ENCODE measurements at places on chromosomes 6 and 20. TPM values are rescaled to one million over a fixed set of nuclear protein-coding genes. Genes with fewer than 3 reads are reported as not detected.
A peak's percentile ranks its signal among the peaks of the same experiment; 100 is the strongest.

DNA sequence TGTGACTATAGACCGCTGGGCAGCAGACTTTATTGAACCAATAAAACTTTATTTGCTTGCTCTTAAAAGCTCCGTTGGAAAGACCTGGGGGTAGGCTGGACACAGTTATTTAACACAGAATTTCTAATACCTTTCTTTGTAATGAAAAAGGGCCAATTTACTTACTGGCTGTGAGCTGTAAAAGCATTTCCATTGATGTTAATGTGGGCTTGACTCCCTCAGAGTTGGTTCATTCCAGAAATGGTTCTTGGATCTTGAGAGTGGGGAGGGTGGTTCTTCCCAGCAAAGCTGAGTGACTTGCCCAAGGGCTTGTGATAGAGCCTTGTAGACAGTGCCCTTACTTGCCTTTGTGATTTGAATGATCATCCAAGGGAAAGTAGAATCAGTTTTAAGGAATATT, 100.6 kb downstream of the SOX4 start:
- no peak for DNase-seq

DNA sequence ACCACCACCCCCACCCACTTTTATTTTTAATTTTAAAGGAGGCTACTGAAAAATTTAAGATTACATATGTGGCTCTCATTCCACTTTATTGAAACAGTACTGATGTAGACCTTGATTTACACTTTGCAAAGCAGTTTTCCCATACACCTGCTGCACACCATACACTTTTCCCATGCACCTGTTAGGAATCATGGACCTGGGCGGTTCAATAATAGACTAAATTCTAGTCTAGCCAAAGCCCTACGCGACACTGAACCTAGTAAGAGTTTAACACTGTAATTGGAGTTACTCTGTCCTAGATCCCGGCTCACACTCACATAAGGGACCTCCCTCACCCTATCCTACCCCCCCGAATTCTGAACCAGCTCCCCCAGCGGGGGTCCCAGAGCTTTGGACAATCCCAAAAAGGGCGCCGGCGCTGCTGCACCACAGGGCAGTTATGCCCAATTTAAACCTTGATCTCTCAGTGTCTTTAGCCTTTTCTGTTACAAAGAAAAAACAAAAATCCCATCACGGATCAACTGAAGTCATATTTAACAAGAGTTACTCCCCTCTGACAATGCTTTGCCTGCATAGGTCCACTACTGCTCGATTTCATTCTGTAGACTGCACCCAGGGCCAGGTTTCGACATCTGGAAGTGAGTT, 2.4 kb upstream of the GCLC start:
- DNase-seq: no peak

DNA sequence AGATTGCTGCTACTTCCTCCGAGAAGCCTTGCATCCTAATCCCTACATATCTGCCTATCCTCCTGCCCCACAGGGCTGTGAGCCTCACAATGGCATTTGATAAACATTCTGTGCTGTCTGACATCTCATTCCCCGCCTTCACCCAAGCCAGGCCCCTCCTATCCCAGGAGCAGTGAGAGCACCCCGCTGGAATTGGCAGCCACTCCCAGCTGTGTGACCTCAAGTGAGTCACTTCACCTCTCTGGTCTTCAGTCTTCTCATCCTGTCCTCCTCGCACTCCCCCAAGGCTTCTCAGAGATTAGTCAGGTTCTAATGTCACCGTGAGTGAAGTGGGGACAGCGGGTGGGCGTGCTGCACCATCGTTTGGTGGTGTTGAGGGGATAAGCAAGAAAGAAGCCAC, 81.7 kb downstream of the CDH22 start:
- no peak for DNase-seq

GRCh38 chr6:15560713-15561112, 102.1 kb downstream of the DTNBP1 start:
- DNase-seq: no peak

DNA sequence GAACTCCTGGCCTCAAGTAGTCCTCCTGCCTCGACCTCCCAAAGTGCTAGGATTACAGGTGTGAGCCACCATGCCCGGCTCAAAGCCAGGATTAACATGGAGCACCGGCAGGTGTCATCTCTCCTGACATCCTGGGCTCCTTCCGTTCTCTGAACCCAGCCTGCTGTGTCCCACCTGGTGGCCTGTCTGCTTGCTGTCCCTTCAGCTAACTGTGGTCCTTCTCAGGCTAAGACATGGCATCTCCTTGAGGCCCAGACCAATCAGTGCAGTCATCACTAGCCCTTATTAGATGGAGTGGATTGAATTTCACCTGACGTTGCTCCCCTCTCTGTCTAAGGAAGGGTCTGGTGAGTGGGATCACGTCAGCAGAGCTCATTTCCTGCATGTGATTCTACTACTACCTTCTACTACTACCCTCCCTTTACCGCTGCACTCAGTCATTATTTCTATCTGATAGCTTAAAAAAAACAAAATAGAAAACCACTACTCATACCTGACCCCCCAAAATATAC, 28.0 kb upstream of the SYNJ2 start:
- no peak for DNase-seq

DNA sequence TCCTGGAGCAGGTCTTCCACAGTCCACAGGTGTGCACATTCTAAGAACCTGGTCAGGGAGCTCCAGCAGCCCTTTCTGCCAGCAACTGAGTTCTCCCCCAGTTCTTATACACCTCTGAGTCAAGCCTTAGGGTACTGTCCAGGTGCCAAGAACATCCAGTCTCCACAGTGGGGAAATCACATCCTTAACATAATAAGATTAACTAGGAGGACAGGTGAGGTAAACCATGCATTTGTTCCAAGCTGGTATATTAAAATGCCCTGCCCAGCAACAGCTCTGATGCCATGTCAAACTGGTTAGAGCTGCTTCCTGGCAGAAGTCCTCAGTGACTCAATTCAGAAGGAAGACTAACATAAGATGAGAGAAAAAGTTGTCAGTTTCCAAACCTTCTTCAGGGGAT, 303.9 kb upstream of the SGK1 start:
- DNase-seq: no peak

DNA sequence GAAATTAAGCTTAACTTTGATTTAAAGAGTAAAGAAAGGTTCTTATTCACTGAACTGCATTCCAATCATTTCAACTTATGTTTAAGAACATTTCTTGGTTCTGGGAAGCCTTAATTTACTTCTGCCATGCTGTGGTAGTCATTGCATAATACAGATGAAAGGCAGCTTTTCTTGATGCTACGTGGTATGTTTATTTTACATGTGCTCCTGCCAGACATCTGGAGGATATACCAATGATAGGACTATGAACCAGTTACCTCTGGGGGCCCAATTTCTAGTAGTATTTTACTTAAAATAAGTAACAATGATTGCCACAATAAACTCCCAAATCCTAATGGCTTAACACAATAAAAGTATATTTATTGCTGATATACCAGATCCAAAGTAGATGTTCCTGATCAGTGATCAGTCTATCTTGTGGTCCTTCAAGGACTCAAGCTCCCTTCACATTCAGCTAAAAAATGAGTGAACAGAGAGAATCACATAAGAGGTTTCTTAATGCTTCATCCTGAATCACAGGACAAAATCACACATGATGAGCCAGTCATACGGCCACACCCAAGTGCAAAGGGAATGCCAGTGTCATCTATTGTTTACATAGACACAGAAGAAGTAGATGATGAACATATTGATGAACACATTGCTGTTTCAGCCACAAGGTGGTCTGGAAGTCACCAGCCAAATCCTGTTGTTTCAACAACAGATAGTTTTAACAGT, 56.5 kb upstream of the CCN2 start:
- no peak for DNase-seq

- DNase-seq: no peak
Measured at GRCh38 chr6:150286912-150287311, 81.9 kb upstream of the IYD start.

DNA sequence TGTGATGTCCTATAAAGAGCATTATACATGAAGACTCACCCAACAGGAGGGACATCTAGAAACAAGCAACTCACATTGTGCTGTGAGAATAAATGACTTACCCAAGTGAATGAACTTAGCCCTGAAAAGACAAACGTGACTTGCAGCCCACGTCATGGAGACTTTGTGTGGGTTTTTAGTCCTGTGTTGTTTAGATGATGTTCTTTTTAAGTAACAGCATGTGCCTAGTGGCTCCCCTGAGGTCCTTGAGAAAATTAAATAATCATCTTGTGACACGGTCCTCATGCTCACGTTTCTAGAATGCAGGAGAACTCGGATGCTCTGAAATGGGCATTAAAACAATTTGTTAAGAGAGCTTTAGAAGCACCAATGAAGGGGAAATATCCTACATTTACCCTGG, 165.1 kb downstream of the SASH1 start:
- DNase-seq: no peak

DNA sequence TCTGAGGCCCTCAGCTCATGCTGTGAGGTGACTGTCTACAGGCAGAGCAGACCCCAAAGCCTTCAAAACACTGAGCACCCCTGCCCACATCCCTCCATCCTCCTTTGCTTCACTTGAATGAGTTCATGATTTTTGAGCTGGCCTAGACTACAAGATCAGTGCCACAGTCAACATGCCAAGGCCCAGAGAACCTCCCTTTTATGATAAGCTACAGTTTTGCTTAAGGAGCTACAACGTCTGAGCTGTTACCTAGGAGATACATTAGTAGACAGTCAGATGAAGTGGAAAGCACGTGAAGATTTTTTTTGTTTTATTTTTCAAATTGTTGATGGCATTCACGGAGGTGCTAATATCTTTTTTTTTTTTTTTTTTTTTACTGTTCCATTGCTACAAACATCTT, 139.0 kb downstream of the SOBP start:
- DNase-seq: no peak

DNA sequence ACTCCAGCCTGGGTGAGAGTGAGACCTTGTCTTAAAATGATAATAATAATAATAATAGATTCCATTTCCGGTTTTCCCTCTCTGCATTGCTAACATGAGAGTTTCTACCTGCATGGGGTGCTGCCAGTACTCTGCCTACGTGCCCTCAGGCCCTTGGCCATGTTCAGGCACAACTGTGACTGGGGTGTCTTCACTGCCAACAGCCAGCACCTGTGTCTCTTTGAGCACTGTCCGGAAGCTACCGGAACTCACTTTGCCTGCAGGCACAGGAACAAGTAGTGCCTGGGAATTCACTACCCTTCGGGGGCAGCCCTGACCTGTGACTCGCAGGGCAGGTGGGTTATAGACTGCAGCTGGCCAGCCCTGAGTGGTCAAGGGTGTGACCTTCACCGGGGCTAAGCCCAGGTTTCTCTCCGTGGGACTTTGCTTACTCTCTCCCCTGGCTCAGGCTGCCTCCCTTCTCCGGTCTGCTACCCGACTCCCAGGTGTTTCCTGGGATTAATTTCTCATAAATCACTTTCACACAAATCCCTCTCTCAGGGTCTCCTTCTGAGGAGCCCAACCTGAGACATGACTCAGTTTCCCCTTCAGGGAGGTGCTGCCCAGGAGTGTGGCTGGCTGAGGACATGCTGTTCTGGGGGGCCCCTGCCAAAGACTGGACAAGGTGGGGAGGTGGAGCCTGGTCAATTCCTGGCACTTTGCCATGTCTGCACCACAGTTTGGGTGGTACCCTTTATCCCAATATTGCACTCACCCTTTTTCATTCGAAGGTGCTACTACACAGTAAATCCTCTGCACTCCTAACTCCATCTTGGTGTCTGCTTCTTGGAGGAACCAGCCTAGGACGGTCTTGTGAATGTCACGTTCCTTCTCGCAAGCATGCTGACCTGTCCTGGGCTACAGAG, 79.5 kb upstream of the RALGAPA2 start:
- DNase-seq: no peak

DNA sequence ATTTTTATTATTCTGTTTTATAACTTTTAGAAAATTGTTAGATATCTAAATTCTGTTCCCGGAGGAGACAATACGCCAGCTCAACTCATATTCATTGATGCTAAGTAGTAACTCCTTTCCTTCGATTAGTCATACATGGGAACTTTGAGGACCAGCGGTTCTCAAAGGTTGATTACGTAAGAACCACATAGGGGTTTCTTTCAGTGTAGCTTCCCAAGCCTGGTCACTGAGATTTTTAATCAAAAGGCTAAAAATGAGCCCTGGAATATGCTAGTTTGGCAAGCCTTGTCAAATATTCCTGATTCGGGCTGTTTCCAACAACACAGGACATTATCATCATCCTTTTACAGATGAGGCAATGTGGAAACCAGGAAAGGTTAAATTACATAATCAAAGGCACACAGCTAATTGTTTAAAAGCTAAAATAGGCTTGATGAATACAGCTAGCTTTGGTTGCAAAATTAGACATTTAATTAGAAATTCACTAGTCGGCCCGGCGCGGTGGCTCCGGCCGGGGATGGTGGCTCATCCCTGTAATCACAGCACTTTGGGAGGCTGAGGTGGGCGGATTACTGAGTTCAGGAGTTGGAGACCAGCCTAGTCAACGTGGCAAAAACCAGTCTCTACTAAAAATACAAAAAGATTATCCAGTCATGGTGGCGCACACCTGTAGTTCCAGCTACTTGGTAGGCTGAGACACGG, 14.6 kb upstream of the MEI4 start:
- DNase-seq: no peak

DNA sequence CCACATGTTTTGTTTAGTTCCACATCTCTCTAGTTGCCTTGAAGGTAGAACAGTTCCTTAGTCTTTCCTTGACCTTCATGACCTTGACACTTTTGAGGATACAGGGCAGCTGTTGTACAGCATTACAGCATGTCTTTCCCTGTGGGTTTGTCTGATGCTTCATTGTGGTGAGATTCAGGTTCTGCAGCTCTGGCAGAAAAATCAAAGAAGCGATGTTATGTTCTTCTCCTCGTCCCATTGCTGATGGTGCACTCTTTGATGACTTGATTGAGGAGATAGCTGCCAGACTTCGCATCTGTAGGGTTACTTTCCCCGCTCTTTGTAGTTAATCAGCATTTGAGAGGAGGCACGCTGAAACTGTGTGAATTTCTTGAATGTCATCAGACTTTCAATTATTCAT, 12.0 kb downstream of the CEBPB start:
- DNase-seq: no peak

DNA sequence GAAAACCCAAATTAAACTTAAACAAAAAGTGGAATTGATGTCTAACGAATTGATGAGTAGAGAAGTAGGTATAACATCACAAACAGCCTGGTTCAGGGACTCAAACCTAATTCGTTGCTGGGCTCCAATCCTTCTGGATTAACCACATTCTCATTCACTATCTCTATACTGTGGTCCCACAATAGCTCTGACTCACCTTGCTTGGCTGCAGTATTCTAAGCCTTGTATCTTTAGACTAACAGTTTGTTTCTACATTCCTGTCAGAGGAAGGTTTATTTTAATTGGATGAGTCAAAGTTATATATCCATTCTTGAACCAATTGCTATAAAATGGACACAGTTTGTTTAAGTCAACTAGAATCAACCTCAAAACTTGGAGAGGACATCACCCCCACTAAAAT, 530.5 kb upstream of the PTCHD4 start:
- DNase-seq: no peak

GRCh38 chr20:39268491-39268951, 306.4 kb downstream of the DHX35 start:
- no peak for DNase-seq

- DNase-seq: peak; percentile 73
Measured at GRCh38 chr6:73798592-73798991, 102.6 kb downstream of the CD109 start.

GRCh38 chr6:155444120-155444917, 11.3 kb downstream of the NOX3 start:
- no peak for DNase-seq

- DNase-seq: no peak
Measured at GRCh38 chr20:47743671-47744070, 41.6 kb downstream of the SULF2 start.

Gene MATN4
- total RNA-seq: under 0.01 TPM

Gene CNKSR3
- 8.3 TPM for total RNA-seq

Gene PLTP
- total RNA-seq: 2.8 TPM

Gene SRMS
- not detected for total RNA-seq

Gene OVOL2
- total RNA-seq: not detected

Gene PBOV1
- total RNA-seq: not detected

Gene FOXF2
- total RNA-seq: not detected
